Smooth muscle cell of the brain vasculature (primary cell): ENCODE measurements at places on chromosomes 1 and 21.

GRCh38 chr1:203655671-203656070, 29.0 kb downstream of the ATP2B4 start:
- no peak for DNase-seq

DNA sequence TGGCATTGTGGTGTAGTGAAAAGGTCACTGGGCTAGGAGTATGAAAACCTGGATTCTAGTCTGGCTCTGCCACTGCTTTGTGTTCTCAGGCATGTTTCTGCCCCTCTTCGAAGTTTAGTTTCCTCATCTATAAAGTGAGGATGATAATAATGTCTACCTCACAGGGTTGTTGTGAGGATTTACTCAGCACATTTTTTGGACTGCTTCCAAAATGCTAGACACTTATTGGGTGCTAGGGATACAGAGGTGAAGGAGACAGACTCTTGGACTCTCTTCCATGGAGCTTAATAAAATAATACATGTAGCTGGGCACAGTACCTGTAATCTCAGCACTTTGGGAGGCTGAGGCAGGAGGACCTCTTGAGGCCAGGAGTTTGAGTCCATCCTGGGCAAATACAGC, 3.6 kb downstream of the KIF2C start:
- no peak for DNase-seq

DNA sequence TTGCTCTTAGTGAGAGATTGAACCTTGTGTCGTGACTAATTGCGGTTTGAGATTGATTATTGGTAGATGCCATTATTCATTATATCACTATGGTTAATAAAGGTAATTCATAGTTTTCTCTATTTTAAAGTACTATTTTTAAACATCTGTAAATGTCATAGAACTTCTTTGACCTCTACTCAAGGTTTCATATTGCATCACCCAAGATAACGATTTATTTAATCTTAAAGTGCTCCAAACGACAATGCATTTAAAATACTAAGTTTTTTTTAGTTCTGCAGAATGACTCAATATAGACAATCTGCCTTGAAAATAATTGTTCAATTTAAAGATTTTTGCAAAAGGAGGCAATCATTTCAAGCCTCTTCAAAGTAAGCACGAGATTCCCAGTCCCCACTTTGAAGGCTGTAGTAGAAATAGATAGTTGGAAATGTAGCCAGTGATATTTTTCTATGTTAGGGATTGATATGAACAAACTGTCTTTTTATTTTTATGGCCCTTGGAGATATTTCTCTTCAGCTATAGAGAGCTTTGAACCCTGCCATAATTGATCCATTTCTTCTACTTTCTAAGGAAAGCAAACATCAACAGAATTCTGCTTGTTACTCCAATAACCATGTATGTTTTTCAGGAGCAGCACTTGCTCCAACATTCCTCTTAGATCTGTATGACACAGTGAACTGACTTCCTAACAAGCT, 114.2 kb upstream of the PALMD start:
- DNase-seq = no peak

- DNase-seq = no peak
Observed at GRCh38 chr21:44499631-44500030, 40.4 kb downstream of the KRTAP10-1 start.

DNA sequence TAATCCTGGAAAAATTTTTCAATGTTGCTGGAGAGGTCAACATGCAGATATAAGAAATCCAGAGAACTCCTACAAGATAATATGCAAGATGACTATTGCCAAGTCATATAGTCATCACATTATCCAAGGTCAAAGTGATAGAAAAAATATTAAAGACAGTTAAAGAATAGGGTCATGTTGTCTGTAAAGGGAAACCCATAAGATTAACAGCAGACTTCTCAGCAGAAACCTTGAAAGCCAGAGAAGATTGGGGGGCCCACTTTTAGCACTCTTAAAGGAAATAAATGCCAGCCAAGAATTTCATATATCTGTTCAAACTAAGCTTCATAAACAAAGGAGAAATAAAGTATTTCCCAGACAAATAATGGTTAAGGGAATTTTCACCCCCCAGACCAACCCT, 64.1 kb downstream of the PTGFR start:
- no peak for DNase-seq

- DNase-seq = no peak
Observed at GRCh38 chr1:184759112-184759511, 4.5 kb upstream of the EDEM3 start.
